ENCODE measurements at places on chromosomes 16 and 17. TPM values are rescaled to one million over a fixed set of nuclear protein-coding genes. Genes with fewer than 3 reads are reported as not detected.
A peak's percentile ranks its signal among the peaks of the same experiment; 100 is the strongest.

DNA sequence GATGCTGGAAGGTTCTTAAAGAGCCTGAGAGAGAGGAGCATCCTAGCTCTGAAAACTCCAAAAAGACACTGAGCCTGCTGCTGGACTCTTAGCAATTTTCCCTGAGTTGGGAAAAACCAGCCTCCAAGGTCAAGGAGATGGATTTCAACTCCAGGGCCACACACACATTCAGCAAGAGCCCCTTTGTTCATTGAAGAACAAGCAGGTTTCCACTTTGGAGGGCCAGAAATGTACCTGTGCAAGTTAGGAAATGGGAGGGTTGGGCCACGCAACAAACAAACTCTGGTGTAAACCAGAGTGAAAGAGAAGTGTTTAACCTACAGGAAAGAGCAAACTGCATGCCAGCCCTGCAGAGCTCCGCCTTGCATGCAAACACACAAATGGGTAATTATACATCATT, 264.8 kb upstream of the RPL38 start:
- no peak for DNase-seq

PCYT2 gene
- 28.9 TPM for total RNA-seq

GRCh38 chr16:11635679-11636171, 32.5 kb upstream of the SNN start:
- no peak for DNase-seq

- DNase-seq, result no peak
Observed at GRCh38 chr17:80694085-80694991, 149.7 kb downstream of the RPTOR start.

GRCh38 chr16:51172368-51172767, 21.3 kb upstream of the SALL1 start:
- no peak for DNase-seq

DNA sequence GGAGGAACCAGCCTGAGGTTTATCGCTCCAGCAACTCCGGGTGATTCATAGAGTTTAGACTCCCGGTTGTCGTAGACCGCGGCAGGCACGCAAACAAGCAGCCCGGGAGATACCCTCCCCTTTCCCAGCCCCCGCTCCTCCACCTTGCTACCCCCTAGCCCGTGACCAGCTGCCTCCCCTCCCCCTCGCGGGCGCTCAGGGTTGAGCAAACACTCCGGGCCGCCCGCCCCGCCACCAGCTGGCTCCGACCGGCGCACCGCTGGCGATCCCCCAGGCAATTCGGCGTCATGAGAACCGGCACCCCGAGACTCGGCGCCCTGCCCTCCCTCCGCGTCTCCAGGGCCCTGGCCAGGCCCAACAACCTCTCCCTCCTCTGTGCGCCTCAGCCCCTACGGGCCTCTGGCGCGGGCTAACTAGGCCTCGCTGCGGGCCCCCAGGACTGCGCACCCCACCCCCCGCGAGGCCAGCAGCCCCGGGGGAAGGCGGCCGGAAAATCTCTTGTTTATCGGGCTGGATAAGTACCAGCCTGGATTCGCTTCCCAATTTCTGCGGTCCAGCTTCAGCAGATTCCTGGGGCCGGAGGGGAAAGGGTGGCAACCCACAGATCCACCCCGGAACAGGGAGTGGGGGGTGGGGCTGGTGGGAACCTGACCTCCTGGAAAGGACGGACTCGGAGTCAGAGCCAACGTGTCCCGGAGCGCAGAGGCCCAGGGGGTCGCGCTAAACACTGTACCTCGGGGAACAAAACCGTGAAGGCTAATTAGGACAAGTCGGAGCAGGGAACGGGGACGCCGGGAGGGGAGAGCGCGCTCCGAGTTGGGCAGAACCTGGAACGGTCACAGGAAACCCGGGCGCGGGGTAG, 951 bp upstream of the GPRC5C start:
- peak; percentile 60 for DNase-seq

DNA sequence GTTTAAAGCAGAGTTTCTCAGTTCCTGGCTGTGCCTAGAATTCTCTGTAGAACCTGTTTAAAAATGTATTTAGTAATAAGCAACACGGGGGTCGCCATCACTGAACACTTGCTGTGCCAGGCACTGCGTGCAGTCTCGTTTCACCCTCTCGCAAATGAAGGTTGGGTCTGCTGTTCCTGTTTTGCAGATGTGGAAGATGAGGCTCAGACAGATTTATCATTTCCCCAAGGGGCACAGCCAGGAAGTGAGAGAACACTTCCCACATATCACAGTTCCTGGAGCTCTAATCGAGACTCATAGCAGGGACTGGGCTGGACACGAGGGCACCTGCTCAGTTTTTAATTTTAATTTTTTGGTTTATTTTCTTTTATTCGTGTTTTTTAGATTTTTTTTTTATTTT, 122.7 kb downstream of the ABCC6 start:
- no peak for DNase-seq

DNA sequence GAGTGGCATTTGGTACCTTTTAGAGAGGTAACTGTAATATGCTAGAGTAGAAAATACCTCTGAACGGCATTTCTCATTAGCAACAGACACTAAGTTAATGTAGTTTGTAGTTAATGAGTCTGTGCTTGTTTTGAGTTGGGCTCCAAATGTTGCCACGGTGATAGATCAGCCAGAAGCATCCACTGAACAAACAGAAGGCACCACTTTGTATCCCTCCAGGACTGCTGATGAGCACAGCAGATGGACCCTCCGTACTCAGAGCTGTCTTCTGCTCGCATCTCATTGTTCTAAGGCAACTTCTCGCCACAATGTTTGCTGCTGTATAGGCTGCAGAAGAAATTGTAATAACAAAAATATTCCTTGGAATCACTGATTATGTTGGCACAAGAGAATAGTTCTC, 56.1 kb downstream of the TNRC6C start:
- DNase-seq, result no peak

DNA sequence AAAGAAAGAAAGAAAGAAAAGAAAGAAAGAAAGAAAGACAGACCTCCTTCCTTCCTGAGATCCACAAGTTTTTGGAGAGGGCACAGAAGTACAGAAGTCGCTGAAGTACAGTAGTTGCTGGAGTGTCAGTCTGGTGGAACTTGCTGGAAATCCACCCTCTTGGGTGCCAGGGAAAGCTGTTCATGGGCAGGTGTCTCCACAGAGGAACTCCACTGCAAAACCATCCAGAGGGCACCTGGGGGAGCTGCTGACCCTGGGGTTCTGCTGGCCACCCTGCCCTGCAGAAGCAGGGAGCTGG, 3.5 kb upstream of the PRR14 start:
- no peak for DNase-seq

C16orf74 gene
- 0.82 TPM for total RNA-seq

DNA sequence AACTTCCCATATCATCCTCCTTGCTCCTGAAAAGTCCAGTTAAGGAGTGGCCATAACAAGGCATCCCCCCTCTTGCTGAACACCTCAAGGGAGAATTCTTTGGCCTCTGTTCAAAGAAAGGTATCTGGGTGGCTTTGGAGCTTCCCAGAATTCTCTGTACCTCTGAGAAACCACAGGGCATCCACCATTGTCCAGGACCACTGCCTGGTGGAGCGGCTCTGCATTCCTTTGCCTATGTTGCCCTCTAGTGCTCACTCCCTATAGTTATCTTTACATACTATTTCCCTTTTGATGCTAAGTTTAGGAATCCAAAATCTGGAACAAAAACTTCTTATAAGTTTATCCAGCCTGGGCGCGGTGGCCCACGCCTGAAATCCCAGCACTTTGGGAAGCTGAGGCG, 30.3 kb downstream of the CHD9NB start:
- peak; percentile 62 for DNase-seq

DNA sequence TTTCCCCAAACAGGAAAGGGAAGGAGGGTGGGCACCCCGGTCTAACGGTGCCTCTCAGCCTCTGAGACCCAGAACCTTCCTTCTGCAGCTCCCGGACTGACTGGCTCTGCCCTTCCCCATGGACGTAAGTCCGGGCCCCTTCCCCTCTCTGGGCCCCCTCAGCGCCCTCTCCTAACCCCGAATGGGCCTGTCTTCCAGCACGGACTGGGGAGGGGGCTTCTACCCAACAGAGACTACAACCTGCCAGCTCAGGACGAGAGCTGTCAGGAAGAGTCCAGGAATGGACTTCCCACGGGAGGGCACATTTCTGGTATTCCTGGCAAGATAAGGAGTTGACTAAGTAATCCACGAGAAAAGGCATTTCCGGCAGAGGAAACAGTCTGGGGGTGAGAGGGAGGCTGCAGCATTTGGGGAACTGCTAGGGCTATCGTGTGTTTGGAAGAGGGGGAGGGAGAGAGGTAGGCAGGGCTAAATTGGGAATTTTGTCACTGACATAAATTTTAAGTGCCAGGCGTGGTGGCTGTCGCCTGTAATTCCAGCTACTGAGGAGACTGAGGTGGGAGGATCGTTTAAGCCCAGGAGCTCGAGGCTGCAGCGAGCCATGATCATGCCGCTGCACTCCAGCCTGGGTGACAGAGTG, 12.1 kb upstream of the ALDOA start:
- DNase-seq, result no peak

DNA sequence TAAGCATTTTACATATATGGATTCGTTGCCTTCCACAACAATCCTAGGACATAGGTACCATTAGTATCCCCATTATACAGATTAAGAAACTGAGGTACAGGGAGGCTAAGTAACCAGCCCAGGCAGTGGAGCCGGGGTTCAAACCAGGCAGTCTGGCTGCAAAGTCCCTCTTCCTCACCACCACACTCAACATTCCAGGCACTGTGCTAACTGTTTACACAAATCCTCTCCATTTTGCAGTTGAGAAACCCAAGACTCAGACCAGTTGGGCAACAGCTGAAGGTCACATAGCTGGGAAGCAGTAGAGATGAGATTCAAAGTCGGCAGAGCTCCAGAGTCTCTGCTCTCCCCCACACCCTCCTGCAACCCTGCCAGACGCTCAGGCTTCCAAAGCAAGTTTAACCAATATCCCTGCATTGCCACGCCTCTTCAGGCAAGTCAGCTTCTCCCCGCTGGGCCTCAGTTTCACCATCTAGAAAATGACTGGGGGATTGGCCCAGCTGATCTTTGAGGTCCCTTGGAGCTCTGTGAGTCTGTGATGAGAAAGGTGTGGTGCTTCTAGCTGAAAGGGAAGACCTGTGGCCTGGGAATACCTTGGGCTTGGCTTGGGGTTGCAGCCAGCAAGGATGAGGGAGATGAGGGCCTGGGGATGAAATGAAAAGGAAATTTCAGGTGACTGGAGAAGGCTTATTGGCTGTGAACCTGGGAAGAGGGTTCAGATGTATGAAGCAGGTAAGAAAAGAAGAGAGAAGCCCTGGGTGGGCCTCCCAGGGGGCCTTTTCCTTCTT, 14.0 kb downstream of the CCR7 start:
- no peak for DNase-seq

DNA sequence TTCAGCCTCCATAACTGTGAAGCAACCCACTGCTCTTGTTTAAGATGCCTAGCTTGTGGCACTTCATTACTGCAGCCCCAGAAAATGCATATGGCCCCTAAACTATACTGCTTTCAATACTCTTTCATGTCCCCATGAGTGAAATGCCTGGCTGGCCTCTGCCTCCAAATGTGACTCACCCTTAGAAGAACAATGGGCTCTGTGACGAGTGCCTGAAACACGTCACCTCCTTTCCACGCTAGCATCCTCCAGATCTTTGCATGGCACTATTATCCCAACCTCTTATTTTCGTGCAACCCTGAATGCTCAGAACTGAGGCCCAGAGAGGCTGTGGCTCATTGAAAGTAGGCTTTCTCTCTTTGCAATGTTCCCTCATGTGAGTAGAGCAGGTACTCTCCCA, 233.1 kb downstream of the CBLN1 start:
- DNase-seq, result peak; percentile 9

DNA sequence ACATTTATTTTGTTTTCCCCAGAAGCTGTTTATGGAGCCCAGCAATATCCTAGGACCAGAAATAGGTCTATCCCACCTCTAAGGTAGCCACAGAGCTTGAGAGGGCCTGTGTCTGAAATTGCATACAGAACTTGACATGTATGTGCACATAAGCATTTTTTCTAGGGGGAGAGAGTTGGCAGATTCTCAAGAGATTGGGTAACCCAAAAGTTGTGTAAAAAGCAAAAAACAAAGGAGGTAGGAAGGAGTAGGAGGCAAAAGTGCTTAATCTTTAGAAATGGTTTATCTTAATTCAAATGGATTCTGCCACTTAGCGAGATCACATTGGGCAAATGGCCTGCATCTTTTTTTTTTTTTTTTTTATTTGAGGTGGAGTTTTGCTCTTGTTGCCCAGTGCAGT, 3.5 kb downstream of the PLK1 start:
- DNase-seq, result no peak

ABCA9 gene
- 5.7 TPM for total RNA-seq

DNA sequence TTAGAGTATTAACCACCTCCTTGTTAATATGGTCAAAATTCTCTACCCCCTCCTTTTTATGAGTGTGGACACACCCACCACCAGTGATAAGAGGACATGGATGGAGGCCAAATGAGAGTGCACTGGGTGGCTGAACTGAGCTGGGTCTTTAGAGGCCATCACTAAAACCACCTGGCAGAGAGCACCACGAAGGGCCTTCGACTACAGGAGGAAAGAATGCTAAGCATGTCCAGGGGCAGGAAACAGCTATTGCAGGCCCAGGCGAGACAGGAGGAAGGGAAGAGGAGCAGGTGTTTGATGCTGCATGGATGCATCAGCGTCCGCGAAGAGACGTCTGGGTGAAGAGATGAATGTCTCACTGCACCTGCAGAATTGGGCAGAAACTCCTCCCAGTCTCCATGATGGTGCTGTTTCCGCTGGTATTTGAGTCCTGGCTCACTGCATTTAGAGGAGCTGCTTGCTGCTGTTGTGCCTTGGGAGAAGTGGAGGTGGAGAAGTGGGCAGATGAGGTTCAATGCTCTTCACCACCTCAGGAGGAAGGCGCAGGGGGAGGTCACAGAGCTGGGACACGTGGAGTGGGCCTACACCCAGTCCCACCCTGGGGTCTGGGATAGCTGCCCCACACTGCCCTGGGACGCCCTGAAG, 33.2 kb downstream of the SPHK1 start:
- no peak for DNase-seq

DNA sequence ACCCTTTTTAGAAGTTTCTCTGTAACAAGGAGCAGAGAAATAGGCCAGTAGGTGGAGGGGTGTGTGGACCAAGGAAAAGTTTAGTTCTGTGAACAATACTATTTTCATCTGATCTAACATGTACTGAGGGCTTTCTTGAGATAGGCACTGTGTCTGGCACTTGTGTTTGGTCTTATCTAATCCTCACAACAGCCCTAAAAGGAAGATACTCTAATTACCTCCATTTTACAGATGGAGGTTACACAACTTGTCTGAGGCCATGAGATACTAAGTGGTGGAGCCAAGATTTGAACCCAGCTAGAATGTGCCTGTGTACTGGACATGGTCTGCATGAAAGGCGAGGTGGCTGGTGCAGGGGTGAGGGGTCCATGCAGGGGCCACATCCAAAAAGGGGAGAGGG, 4.5 kb downstream of the TNFSF12 start:
- no peak for DNase-seq

- DNase-seq, result no peak
Observed at GRCh38 chr17:40821536-40821935, 878 bp downstream of the KRT10 start.

Data from frontal cortex (tissue), 4 donors.